ENCODE measurements at places on chromosomes 11 and 22.

- DNase-seq = no peak
These were observed 350.8 kb downstream of the DLG2 start for GRCh38 chr11:85276332-85276731.

- no peak for DNase-seq
These were observed 117.1 kb downstream of the DDX10 start for GRCh38 chr11:108781946-108782345.

- DNase-seq = no peak
These were observed 11.0 kb downstream of the RNF185 start for GRCh38 chr22:31170971-31171370.

- DNase-seq = peak; percentile 34
These were observed 135.4 kb downstream of the METTL15 start for GRCh38 chr11:28243581-28243980.

DNA sequence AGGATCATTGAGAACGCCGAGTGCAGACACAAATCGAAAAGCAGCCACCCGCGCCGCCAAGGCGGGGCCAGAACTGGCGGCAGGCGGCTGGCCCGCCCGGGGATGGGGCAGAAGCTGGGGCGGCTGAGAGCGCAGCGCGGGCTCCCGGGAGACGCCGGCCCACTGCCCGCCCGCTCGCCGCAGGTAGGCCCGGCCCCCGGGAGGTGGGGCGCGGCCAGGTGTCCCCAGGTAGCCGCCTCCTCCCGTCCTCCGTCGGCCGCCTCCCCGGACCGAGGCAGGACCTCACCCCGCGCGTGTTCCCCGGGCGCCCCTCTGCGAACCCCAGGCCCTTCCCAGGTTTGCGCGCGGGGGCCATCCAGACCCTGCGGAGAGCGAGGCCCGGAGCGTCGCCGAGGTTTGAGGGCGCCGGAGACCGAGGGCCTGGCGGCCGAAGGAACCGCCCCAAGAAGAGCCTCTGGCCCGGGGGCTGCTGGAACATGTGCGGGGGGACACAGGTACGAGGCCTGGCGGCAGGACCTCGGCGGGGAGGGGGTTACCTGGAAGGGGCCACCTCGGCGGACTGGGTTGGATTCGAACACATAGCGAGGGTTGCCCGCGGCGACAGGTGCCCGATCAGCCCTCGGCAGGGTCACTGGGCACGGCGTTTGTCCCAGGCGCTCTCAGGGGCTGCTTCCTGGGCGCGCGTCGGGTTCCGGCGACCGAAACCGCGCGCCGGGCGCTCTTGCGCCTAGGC, at the start of gene PRRG4:
Gene PRRG4 (plus strand): TSS at position 248 of the 733 bp plus-strand sequence. CDS start 603 bp downstream, outside the sequence.
- peak; percentile 73 for DNase-seq

DNA sequence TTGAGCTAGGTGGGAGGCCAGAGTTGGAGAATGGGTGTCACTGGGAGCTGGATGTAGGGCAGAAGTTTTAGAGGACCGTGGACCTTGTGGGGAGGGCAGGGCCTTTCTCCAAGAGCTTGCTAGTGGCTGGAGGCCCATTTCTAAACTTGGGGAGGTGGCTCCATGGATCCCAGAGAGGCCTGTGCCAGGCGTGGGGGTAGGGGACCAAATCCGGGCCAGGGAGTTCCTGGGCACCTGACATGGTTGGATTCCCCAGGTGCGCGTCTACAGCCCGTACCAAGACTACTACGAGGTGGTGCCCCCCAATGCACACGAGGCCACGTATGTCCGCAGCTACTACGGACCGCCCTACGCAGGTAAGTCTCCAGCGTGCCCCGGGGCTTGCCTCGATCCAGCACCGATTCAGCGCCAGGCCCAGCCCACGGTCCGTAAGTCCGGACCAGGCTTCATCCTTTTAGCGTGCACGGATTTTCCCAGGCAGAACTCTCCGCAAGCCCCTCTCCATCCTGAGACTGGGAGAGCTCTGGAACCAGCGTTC, 14.2 kb downstream of the PLEKHB1 start:
- no peak for DNase-seq

DNA sequence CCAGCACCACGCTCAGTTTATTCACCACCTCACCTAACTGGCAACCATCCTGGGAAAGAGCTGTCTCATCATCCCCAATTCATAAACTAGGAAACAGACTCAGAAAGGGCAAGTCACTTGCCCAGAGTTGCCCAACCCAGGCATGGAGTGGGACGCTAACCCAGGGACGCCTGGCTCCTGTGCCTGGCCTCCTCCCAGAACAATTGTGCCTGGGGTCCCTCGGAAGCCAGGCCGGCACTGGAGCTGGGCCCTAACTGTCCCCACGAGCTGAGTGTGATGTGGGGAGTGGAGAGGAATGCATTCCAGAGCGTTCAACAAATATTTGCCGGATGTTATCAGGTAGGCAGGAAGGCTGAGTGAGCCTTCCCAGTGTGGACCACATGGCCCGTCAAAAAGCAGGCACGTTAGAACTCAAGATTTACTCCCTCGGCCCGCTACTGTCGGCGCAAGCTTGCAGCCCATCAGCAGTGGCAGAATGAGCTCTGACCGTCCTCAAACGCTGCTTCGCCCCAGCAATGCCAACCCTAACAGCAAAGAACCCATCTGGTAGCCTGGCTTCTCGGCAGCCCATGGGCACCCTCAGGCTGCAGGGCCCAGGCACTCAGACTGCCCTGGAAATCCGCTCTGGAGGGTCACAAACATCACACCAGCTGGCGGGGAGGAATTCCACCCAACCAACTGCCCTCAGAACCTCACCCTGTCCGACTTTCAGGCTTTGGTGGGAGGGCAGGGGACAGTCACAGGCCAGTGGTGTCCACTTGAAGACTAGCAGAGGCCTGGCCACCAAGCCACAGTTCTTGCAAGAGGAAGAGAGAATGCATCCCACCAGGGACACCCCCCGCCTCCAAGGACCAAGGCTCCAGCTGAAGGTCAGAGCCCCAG, 35.6 kb downstream of the MYH9 start:
- no peak for DNase-seq

GRCh38 chr22:50473855-50474671, 772 bp downstream of the SBF1 start:
- DNase-seq = peak; percentile 85

DNA sequence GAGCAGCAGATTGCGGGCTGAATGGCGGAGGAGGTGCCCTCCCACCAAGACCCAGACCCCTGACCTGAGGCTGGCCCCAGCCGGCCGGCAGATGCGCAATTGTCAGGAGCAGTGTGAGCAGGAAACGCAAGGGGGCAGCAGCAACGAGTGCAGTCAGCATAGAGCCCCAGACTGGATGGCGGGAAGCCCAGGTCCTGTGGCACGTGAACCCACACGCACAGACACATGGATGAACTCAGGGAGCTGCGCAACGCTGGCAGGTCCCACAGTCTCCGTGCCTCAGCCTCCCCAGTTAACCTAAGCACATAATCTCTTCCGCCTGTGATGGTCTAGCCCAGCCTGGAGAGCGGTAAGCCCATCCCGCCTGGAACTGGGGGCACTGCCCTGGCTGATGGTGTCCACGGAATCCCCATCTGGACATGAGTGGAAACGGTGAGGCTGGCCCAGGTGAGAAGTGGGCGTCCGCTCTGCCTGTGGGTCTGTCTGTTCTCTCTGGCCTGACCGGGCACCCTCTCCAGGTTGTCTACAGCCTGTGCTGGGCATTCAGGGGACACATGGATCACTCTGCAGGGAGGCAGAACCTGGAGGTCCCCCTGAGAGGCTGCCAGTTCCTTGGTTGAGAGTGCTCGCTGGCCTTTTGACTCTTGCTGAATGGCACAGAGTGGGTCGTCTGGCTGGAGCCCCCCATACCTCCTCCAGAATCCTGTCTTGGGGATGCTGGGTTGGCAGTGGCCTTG, 626 bp upstream of the TBX10 start:
- peak; percentile 81 for DNase-seq

- DNase-seq = peak; percentile 92
These were observed 69.7 kb upstream of the EP300 start for GRCh38 chr22:41022470-41023298.

Data from GM03348 (cell line).